ENCODE measurements at places on chromosomes 3 and 15.

DNA sequence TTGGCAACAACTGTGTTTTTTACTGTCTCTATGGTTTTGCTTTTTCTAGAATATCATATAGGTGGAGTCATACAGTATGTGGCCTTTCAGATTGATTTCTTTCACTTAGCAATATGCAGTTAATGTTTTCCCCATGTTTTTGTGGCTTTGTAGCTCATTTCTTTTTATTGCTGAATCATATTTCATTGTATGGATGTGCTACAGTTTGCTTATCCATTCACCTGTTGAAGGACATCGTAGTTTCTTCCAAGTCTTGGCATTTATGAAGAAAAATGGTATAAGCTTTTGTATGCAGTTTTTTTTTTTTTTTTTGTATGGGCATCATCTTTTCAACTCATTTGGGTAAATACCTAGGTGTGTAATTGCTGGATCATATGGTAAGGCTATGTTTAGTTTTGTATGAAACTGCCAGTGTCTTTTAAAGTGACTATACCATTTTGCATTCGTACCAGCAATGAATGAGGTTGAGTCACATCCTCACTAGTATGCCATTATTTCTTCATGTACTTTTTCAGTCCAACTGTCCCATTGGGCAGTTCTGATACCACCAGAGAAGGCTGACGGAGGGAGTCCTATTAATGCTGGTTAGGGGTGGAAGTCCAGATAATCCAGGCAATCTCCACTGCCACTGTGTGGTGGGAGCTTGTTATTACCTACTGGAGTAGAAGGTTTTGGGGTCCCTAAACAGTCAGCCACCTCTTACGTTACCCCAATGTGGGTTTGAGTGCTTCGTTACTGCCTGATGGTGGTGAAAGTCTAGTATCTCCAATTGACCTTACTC is 210.5 kb downstream of the DOCK3 start:
- no peak for DNase-seq

DNA sequence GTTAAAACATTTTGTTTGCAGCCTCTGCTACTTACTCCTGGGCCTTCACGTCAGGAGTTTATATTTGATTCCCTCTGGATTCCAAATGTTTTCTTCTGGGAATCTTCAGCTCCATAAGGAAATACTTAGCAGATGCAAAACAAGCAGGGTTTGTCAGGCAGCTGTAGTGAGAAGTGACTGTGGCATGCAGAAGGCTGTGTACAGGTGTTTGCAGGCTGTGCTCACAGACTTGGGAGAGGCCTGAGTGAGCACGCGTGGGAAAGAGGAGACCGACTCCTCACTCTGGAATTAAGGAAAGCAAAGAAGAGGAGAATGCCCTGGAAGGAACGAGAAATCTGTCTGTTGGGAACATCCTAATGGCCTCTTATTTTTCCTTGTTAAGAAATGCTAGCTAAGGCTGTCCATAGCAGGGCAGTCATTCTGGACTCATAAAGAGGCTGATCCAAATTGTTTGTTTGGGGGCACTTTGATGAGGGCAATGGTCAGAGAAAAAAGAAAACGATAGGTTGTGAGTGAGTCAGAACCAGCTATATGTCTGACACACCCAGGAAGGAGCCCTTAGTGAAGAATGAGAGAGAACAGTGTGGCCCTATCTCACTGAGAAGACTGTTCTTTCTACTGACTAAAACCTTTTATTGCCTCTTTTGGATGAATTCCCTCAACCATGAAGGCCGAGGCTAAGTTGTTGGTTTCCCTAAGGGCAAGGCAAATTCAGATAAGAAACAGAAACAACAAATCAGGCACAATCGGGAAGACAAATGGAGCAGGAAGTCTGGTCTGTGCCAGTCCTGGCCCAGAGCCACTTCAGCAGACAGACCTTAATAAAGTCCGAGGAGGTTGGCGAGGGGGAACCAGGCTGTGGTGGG is 82.6 kb downstream of the TGFBR2 start:
- peak; percentile 37 for DNase-seq

GRCh38 chr15:40847223-40847961 is 3.5 kb downstream of the SPINT1 start:
- peak; percentile 90 for DNase-seq

DNA sequence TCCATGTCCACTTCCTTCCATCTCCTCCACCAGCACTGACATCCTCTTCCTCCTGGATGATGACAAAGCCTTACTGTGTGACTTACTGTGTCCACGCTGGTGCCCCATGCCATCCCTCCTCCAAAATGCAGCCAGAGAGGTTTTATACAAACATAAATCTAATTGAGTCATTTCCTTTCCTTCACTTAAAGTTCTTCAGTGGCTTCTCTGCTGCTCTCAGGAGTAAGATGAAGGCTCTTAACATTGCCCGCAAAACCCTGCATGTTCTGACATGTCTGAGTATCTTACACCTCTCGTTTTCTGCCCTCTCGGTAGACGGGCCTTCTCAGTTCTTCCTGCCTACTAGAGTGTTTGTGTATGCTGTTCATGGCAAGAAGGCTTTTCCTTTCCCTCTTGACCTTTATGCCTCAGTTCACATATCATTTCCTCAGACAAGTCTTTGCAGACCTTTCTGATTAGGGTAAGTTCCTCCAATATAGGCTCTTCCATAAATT is 175.5 kb downstream of the CFAP20DC start:
- DNase-seq = no peak

DNA sequence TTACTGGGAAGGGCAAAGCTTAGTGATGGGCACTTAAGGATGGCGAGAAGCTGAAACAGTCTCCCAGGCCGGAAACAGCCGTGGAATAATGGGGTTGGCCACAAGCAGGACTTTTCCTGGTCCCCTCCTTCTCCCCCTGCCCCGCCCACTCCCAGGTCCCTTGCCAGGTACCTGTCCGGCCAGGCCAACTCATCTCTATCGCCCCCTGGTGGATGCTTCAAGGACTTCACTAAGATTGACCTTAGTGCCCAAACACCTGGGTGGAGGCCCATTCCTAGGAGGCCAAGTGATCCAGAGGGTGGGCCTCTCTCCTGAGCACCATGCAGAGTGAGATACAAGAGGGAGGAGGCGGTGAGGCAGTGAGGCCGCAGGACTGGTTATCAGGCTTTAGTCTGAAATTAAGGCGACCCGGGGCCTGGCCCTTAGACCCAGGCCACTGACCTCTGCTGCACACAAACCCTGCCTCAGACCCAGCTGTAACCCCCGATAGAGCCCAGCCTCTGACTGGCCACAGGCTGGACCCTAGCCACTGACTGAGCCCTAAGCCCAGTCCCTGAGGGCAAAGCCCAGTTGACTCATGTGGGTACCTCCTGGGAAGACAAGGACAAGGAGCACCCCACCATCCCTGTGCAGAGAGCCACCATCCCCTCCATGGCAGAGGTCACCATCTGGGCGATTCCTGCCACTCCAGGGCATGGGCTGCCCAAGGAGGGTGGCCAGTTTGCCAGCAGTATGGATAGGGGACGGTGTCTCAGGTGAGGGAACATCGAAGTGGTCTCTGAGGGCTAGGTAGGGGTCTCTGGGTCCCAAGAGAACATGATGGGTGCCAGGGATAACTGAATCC is 37.6 kb downstream of the VIPR1 start:
- peak; percentile 83 for DNase-seq

- DNase-seq = no peak
These were observed 51.8 kb downstream of the MITF start for GRCh38 chr3:69791106-69791505.

DNA sequence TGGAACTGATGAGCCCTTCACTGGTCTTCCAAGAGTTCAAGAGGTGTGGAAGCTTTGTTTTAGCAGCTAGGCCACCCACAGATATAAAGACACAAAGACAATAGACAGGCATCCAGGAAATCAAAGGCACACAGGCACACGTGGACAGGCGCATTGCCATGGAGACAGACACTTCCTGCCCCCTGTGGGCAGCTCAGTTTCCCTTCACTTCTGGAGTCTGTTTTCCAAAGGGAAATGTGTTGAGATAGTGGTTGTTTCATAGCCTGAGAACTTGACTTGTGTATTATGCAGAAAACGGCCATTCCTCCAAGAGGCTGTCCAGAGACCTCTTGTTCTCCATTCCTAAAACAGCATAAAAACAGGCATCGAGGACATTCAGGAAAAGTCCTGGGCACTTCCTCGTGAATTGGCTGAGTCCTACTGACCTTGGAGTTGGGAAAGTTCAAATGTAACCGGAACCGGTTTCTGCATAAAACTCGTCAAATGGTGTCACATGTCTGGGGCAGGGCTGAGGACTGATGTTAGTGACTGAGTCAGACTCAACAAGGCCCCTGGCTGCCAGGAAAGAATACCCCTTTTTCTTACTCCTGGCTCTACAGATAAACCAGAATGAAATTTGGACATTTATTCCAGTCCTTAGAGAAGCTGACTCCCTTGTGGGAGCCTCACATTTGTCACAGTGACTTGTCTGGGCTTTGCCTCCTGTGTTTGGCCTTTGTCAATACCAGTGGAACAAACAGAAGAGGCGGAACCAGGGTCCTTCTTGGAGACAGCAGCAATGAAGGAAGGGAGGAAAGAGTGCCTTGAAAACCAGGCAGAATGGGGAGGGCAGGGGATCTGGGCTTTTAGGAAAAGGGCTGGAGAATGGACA is 1.3 kb downstream of the ALPK3 start:
- no peak for DNase-seq

DNA sequence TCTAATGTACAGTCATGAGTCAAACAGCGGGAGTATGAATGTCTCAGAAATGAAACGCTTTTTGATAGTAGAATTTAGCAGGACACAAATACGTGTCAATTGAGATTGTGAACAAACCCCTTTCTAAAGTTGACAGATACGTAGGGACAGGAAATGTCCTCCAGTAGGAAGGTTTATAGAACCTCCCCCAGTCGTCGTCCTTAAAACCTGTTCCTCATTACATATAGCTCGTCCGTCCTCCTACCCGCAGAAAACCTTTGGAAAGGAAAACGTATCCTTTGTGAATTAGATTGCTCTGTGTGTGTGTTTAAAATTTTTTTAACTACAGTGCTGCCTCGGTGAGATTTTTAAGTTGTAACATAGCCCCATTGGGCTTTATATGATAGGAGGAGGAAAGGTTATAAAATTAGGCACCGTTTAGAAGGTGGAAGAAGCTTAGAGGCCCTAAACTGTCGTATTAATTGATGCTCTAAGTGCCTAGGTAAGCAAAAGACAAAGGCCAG is 4.1 kb downstream of the UBE2E1 start:
- DNase-seq = no peak

- DNase-seq = no peak
These were observed 311.6 kb upstream of the RASGRP1 start for GRCh38 chr15:38876211-38876610.

DNA sequence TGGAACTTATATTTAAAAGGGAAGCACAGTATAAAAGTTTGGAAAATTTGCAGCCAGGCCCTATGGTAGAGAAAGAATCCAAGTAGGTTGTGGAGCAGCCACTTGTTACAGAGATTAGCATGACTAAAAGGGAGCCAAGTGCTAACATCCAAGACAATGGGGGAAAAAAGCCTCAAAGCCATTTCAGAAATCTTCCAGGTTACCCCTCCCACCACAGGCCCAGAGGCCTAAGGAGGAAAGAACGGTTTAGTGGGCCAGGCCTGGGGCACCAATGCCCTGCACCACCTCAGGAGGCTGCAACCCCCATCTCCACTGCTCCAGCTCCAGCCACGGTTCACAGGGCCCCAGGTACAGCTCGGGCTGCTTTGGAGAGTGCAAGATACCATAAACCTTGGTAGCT is 69.9 kb downstream of the IGF2BP2 start:
- no peak for DNase-seq

DNA sequence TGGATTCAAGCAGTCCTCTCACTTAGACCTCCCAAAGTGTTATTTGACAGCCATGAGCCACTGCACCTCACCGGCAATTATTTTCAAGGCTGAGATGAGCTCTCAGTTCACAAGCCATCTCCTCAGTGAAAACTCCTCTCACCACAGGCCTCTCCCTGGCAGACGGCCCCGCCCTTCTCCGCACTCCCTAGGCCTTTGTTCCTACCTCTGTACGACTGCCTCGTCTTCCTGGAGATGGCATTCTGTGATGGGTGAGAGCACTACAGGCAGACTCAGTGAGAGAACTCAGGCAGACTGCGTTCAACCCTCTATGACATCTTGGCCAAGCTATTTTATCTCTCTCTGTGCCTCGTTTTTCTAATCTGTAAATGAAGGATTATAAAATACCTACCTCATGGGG is 67.0 kb upstream of the TPM1 start:
- no peak for DNase-seq

- DNase-seq = no peak
These were observed 17.8 kb downstream of the CRTC3 start for GRCh38 chr15:90547540-90547939.

DNA sequence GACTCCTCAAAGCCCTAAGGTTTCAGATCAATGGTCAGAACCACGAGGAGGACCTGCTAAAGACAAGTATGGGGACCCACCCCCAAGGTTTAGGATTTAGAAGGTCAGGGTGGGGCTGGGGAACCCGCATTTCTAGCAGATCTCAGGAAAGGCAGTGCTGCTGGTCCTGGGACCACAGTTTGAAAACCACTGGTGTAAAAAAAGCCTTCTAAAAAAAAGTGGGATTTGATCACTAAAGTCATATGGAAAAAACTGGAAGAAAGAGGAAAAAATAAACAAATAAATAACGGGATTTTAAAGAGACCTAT is 832 bp downstream of the SLC41A3 start:
- DNase-seq = no peak

GRCh38 chr3:16907243-16907642 is 22.5 kb downstream of the PLCL2 start:
- no peak for DNase-seq

GRCh38 chr3:7683426-7683825 is 818.2 kb upstream of the LMCD1 start:
- DNase-seq = no peak

DNA sequence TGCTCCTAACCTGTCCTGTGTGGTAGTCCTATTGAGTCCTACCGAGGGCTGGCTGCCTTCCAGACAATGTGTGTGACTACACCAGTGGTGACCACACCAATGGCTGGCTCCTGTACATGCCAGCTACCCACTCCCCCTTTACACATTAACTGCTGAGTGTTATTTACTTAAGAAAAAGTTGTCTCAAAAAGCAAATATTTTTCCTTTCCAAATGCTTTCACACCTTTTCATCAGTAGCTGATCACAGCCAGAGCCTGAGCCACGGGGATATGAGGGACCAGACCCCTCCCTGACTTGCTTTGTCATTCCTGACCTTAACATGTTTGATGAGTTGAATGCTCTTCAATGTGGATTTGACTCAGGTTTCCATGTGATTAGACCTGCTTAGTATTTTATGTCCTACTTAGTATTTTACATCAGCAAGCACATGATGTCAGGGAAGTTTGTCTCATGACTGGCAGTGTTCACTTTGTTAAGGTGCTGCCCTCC is 29.6 kb upstream of the GREM1 start:
- peak; percentile 29 for DNase-seq

- DNase-seq = no peak
These were observed 516.4 kb downstream of the GBE1 start for GRCh38 chr3:81245043-81245442.

- DNase-seq = no peak
These were observed 193.2 kb downstream of the PDCD6IP start for GRCh38 chr3:33991673-33992072.
